Mesenchymal stem cell (in vitro differentiated cells and primary cell): ENCODE measurements at places on chromosomes 7 and 10.

DNA sequence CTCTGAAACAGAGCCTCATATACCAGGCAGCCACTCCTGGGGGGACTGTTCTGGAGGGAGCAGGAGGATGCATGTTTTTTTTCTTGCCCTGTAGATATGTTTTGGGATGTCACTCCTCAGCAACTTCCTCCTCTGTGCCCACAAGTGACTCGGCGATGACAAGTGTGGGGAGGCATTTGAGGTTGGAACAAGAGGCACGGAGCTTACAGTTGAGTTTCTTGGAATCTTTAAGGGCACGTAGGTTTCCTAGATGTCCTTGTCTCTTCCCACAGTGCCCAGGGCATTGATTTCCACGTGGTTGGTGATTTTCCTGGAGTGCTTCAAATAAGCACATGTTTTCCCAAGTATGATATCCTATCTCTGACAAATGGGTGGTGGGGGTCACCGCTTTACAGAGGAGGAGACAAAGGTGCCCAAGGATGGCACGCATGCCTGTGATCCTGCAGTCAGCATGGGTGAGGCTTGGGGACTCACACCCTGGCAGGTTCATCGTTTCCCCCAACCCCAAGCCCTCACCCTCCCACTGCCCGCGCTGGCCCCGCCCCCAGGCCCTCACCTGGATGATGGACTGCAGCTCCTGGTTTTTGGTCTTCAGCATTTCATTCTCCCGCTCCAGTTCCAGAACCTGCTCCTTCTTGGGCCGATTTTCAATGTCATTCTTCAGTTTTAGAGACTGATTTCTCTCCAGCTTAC is 95.2 kb upstream of the GNA12 start:
- DNase-seq: no peak

- no peak for DNase-seq
These were observed 321.3 kb downstream of the BICC1 start for GRCh38 chr10:58833771-58834561.

DNA sequence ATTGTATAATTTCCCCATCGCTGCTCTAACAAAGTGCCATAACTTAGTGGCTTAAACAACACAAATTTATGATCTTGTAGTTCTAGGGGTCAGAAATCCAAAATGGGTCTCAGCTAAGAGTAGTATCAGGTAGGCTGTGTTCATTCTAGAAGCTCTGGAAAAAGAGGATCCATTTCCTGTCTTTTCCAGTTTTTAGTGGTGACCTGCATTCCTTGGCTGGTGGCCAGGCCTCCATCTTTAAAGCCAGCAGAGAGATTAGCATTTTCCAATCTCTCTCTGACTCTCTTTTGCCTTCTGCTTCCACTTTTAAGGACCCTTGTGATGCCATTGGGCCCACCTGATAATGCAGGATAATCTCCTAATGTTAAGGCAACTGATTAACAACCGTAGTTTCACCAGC is 41.0 kb upstream of the C10orf120 start:
- no peak for DNase-seq

GRCh38 chr10:18505456-18506118 is 145.8 kb downstream of the NSUN6 start:
- DNase-seq: no peak

- DNase-seq: no peak
These were observed 56.8 kb downstream of the TCF7L2 start for GRCh38 chr10:113006656-113007342.

- DNase-seq: no peak
These were observed 15.5 kb downstream of the KLF6 start for GRCh38 chr10:3769556-3769955.

DNA sequence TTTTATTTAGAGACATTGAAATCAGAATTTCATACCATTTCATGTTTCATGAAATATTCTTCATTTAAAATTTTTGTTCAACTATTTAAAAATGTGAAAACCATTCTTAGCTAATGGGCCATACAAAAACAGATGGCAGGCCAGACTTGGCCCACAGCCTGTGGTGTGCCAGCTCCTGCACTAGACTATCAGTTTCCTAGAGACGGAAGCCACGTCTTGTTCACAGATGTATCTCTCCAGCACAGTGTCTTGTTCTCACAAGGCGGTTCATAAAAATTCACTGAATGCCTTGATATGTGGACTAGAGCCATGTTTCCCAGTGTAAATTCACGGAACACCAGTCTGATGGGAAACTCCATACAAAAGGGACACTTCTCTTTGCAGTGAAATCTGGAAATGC is 216.0 kb downstream of the KCNMA1 start:
- no peak for DNase-seq

DNA sequence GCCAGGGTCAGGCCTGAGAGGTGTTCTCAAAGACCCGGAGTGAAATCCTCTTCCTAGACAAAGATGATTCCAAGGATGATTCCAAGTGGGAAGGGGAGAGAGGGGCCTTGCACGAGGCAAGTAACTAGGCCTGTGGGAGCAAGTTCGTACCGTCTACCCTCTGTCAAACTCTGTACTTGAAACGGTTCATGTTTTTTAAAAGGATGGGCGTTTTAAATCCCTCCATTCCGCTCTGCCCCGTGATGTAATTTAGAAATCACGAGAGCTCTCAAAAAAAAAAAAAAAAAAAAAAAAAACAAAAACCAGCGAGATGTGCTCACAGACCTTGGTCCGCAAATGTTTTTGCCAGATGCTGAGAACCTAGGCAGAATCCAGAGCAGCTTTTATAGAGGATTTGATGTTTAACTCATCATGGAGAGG is 114.7 kb upstream of the CARD11 start:
- DNase-seq: no peak

DNA sequence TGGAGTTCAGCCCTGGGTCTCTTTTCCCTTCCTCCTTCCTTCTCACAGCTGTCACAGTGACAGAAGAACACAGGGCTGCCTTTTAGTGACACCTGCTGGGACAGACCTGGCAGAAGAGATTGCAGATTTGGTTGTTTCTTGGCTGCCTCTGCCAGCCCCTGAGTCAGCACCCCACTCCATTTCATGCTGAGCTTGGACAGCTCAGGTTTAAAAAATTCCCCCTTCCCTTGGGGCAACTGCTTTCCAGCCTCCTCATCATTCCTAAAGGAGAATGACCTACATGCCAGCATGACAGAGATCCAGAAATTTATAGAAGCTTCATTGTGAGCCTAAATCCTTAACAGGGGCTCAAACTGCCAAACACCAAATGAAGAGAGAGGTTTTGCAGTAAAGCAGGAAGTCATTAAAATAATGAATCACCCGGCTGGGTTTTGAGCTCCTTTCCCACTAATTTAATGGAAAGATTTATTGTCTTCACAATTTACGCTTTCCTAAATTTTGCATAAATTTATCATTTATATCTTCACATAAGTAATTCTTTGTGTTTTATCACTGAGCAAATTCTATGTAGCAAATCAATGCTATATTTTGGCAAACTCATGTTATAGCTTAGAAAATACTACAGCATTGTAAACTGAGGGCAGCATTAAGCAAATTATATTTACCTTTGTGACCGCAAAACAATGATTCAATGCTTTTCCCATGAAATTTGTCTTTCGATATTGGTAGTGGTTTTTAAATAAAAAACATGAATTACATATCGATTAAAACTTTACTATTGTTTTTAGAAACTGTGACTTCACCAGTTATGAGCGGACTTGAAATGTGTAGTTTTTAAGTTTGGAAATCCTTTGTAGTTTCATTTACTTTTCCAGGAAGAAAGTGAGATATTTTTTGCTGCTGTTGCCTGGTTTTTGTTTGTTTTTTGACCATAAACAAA is 399.5 kb upstream of the ANKRD30A start:
- peak; percentile 75 for DNase-seq

GRCh38 chr10:71750124-71750841 is 23.0 kb downstream of the VSIR start:
- DNase-seq: no peak

DNA sequence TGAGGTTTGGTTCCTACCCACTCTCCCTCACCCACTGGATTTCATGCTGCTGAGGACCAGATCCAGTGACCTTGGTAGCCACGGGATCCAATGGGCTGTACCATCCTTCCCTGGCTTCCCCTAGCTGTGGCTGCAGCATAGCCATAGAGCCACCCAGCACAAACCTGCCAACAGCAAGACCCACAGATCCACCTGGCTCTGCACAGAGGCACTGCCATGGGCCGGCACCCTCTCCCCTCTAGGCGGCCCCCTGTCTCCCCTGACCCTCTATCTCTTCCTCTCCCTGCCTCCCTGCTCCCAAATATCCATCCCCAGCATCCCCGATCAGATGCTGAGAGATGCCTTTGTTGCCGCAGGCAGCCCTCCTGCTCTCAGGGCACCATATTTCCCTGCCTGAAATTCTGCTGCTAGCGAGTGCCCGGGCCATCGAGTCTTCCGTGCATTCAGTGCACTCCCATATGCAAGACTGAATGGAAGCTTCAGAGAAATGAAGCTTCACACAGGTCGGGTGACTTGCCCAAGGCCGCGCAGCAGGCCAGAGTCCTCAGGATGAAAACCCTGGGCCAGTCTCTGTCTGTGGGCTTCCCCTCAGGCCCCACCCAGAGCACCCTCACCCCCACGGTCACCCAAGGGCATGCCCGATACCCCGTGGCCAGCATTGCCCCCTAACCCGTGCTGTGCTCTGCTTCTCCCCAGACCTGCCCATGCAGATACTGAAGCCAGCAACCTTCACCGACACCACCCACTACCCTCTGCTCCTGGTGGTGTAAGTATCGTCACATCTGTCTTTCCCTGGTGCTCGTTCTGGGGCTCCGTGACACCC is 130.8 kb downstream of the PAXIP1 start:
- DNase-seq: no peak

DNA sequence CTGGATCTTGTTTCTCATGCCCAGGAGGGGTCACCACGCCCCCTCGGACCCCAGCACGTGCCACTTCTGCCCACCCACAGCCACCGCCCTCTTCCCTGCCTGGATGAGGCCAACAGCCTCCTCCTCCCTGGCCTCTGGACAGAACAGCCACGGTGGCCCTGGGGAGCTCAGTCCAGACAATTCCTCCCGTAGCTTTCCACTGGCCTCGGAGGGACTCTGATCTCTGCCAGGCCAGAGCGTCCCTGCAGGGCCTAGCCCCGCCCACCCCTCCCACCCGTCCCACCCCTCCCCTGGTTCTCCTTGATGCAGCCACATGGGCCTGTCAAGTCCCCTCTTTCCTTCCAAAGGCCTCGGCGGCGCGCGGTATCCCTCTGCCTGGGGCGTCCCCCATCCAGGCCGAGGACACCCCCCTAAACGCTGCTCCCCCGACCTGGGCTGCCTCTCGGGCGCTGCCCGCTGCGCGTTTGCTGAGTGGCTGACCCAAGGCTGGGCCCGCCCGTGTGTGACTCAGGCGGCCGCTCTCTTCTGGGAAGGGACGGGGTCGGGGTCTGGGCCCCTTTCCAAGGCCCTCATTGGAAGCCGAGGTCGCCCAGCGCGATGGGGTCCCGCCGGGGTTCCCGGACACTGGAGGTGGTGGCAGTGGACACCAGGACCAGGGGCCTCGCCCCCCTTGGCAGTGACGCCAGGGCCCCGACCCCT is 557 bp downstream of the TMEM120A start:
- DNase-seq: peak; percentile 84

- no peak for DNase-seq
These were observed 60.7 kb downstream of the GPAM start for GRCh38 chr10:112122827-112123226.

- no peak for DNase-seq
These were observed 126.3 kb downstream of the DGKB start for GRCh38 chr7:14776266-14776665.

DNA sequence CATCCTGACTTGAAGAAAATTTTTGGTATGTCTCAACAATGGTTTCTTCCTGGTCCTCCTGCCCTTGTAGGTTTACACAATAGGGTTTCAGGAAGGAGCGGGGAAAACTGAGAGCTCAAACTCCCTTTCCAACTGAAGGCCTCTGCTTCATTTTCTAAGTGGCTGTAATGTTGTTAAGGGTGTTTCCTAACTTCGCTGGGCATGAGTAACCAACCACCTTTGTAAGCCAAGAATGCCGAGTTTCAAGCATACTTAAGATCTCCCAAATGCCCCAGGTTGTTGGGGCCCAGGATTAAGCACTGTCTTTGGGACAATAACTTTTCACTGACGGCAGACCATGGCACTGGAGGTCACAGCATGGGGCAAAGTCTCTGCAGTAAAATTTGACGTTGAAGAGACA is 33.6 kb upstream of the DRGX start:
- DNase-seq: no peak

DNA sequence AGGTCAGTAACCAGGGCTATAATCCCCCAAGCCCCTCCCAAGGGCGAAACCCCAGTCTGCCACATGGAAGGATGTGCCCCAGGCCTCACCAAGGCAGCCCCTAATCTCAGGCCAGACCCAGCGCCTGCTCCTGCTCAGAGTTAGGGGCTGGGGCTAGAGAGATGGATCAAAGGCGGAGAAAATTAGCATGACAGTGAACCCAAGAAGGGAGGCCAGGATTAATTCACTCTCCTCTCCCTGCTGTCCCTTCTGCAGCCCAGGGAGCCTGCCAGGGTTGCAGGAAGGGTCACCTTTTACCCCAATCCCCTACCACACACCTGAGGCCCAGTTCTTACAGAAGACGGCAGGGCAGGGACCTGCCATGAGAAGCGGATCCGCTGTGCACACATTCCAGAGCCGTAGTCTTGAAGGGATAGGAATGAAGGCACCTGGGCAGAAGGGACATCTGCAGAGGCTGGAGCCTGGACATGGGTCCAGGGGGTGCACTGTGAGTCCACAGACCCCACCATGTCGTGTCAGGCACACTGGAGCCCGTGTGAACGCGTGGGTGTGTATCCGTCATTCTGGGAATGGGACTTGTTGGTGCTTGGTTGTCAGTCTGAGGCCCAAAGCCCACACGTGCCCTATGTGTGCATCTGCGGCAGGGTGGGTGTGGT is 11.9 kb upstream of the ZMIZ1 start:
- no peak for DNase-seq

DNA sequence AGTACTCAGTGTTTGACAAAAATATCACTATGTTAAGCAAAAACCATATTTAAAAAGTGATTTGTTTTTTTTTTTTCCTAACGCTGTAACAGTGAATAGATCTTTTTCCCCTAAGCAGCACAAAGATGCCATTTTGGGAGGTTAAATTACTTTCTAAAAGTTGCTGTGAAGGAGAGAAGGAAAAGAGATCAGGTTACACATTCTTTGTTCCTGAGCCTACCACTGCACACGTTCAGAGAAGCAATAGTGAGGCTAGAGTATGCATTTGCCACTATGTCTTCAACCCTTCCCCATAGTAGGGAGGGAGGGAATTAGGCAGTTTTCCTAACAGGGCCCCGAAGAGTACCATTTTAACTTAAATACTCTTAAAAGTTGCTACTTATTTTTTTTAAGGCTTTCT is 38.9 kb downstream of the BMPR1A start:
- DNase-seq: peak; percentile 77

- DNase-seq: no peak
These were observed 48.1 kb downstream of the OSBPL3 start for GRCh38 chr7:24931844-24932243.
